CD4-positive, alpha-beta T cell treated with Interleukin-15 for 1 hour (primary cell): ENCODE measurements at places on chromosomes 6 and 20.

DNA sequence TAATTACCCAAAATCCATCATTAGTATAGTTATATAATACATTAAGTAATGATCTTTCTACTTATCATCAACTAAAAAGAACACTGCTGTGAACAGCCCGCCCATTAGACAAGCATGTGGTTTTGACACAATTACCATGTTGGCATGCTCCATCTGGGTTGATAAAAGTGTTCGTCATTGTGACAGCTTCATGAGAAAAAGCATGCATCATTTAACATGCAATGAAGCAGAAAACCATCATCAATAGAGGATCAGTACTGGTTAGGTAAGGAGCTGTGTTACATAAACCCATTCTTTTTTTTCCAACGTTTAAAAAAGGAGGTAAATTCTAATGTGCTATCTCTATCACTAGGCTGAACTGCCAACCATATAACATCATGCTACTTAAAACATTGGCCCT is 101.9 kb downstream of the EPB41L2 start:
- no peak for DNase-seq

GRCh38 chr6:4055420-4056041 is 23.4 kb downstream of the FAM217A start:
- no peak for DNase-seq

GRCh38 chr6:30154709-30155519 is 6.1 kb downstream of the TRIM10 start:
- no peak for DNase-seq

- DNase-seq, result no peak
Measured at GRCh38 chr20:53795170-53795569, 201.5 kb upstream of the ZNF217 start.

GRCh38 chr6:20632696-20633095 is 98.4 kb downstream of the CDKAL1 start:
- DNase-seq, result no peak

DNA sequence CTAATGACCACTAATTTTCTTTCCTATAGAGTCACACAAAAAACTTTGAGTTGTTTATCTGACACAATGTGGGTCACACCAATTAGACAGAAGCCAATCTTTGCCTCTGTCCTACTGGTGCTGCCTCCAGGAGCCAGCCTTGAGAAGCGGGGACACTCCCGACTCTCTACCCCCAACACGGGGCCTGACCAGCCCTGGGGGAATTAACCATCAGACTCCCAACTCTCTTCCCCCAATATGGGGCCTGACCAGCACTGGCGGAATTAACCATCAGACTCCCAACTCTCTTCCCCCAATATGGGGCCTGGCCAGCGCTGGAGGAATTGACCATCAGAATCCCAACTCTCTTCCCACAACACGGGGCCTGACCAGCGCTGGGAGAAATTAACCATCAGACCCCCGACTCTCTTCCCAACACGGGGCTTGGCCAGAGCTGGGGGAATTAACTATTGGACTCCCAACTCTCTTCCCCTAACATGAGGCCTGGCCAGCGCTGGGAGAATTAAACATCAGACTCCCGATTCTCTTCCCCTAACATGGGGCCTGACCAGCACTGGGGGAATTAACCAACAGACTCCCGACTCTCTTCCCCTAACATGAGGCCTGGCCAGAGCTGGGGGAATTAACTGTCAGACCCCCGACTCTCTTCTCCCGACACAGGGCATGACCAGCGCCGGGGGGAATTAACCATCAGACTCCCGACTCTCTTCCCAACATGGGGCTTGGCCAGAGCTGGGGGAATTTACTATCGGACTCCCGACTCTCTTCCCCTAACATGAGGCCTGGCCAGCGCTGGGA is 12.5 kb downstream of the CST7 start:
- DNase-seq, result no peak

- no peak for DNase-seq
Measured at GRCh38 chr6:32189742-32190053, 304 bp downstream of the PBX2 start.

GRCh38 chr6:25794784-25795183 is 37.1 kb downstream of the SLC17A1 start:
- no peak for DNase-seq

- no peak for DNase-seq
Measured at GRCh38 chr20:16819483-16819882, 71.3 kb downstream of the OTOR start.

GRCh38 chr6:109237077-109237985 is 142.0 kb downstream of the CEP57L1 start:
- peak; percentile 29 for DNase-seq

GRCh38 chr20:35541118-35541782 is 628 bp upstream of the ERGIC3 start:
- no peak for DNase-seq

DNA sequence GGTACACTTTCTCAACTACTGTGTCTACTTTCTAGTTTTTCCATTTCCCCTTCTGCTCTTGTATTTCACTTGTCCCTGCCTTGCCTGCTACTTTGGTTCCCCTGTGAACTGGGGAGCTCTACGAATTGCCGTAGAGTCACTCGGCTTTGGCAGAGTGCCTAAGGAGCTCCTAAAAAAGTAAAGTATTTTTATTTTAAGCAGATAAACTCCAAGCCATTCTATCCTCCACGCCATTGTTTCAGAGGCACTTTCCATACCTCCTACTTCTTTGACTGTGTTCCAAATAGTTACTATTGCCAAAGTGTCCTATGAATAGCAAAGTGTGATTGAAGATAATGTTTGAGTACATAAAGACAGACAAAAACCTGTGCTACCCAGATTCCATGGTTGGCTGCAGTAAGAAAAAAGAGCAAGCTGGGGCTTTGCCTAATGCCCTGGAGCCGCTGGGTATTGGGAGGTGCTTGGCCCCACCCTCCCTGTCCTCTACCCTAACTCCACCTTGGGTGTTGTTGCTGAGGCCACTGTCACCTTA is 5.1 kb upstream of the MBOAT1 start:
- DNase-seq, result no peak

- no peak for DNase-seq
Measured at GRCh38 chr6:109102762-109103161, 7.5 kb downstream of the CEP57L1 start.

GRCh38 chr6:42599558-42599957 is 35.7 kb downstream of the UBR2 start:
- no peak for DNase-seq

GRCh38 chr6:44203955-44204354 is 12.8 kb upstream of the MYMX start:
- DNase-seq, result no peak

DNA sequence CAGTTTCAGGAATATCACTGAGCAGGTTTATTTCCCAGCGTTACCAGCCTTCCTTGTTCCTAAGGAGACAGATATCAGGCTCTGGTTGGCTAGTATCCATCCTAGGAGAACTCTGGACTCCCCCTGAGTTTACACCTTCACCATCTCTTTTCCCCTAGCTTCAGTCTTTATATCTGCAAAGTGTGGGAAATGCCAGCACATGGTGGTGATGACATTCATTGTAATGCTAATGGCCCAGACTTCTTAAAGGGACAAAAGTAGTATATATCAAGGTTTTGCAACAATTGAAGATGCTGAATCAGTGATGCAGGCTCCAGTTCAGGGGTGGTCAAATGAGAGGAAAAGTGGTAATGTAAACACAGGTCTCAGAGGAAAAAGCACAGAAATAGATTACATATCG is 224.3 kb upstream of the SYNDIG1 start:
- DNase-seq, result no peak

DNA sequence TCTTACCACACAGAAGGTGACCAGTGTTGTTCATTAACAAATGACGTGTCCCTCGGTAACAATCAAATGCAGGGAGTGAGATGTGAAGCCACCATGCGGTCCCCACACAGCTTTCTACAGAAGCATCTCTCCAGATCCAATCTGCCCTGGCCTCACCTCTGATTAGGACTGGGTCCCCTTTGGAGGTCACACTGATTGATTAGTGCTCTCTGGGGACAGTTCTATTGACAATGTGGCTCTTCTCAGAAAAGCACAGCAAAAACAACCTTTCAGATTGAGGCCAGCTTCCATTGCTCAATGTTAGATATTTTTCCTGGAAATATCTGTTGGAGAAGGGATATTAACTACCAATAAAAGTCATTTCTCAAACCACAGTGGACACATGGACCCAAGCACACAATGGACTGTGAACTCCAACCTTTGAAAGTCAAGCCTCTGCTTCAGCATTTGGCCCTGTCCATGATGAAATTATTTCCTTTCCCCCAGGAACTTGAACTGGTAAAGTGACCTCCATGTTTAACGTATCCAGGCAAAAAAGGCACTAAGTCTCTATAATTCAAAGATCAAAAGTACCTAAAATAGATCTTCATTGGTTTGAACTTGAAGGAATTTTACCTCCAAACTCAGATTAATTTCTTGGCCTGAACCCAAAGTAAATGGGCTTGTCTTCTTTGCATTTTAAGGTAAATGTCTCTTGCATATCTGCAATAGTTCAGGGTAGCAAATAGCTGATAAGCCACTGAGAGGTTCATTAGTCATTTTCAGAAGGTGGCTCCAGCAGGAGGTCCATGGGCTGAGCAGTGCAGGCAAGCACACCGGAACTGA is 118.5 kb downstream of the FOXA2 start:
- no peak for DNase-seq

DNA sequence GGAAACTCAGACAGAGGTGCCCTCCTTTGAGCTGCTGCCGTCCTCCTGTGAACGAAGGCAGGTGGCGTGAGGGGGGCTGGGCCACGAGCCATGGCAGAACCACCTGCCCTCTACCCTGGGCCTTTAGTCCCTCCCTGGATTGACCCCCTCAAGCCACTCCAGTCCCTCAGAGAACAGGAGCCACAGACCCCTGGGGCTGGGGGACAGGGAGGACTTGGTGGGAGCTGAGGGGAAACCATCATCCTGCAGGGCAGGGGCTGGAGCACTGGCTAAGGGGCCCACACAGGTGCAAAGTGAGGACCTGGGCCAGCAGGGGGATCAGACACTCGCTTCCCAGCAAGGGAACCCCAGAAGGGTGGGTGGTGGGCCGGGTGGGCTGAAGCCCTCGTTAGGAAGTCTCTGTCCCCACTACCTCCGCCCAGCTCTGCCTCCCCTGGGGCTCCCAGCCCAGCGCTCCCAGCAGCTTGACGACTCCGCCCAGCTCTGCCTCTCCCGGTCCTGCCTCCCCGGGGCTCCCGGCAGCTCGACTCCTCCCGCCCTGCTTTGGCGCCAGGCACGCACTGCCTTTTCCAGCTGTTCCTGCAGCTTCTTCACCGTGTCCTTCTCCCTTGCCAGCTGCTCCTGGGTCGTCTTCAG is 44.4 kb downstream of the DSTN start:
- DNase-seq, result no peak

DNA sequence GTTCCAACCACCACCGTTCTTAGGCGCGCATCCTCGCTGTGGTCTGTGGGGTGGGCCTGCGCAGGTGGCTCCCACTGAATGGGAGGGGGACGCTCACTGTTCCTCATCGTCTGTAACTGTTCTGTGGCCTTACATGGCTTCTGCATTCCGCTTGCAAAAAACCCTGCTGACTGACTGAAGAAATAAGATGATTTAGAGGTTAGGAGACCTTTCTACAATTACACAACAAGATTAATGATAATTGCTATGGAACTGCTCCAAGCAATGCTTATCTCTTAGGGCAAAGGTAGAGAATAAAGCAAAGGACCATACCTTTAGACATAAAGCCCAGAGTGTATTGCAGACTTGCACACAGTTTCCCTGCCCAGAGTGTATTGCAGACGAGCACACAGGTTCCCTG is 14.4 kb upstream of the DACT2 start:
- no peak for DNase-seq

GRCh38 chr6:36688063-36688738 is 9.4 kb upstream of the RAB44 start:
- DNase-seq, result no peak

GRCh38 chr20:63051911-63052310 is 45.1 kb upstream of the BHLHE23 start:
- DNase-seq, result no peak

GRCh38 chr6:22145823-22146677 is 150.8 kb downstream of the PRL start:
- DNase-seq, result peak; percentile 17

GRCh38 chr20:18995455-18995854 is 181.9 kb downstream of the SCP2D1 start:
- DNase-seq, result no peak

- no peak for DNase-seq
Measured at GRCh38 chr20:37259031-37259430, 2.6 kb downstream of the GHRH start.

GRCh38 chr6:21157186-21157929 is 436.2 kb upstream of the SOX4 start:
- no peak for DNase-seq

GRCh38 chr6:5135788-5136376 is 50.7 kb downstream of the PPP1R3G start:
- no peak for DNase-seq

DNA sequence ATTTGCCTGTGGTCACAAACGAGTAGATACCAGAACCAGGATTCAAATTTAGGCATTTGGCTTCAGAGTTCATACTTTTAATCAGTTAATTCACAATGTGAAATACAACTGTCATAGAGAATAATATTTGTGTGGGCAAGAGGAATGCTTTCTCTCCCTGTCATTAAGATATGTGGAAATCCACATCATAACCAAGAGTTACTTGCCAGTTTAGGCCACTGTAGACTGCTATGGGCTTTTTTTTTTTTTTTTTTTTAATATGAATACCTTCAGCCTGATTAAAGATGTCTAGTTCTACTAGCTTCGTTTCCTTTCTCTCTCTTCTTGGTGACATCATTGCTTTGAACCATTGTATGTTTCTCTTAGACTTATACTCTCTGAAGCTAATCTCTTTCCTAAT is 244.9 kb downstream of the ZFAND3 start:
- DNase-seq, result no peak

DNA sequence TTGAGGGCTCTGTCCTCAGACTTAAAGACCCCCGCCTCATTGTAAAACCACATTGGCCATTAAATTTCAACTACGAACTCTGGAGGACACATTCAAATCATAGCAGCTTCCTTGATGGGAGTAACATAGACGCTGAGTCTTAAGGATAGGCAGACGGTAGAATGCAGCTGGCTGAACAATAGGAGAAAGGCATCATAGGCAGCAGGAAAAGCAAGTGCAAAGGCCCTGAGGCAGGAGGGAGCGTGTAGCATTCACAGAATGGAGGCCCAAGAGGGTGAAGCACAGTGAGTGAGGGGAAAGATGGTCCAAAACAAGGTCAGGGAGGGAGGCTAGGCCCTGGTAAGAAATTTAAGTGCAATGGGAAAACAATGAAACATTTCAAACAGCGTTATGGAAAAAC is 8.6 kb upstream of the PFDN4 start:
- DNase-seq, result no peak

GRCh38 chr6:137808191-137808590 is 58.9 kb upstream of the TNFAIP3 start:
- DNase-seq, result no peak

- peak; percentile 41 for DNase-seq
Measured at GRCh38 chr20:46118481-46119020, 437 bp downstream of the CD40 start.

- peak; percentile 66 for DNase-seq
Measured at GRCh38 chr6:14876778-14877613, 368.9 kb upstream of the JARID2 start.

GRCh38 chr6:52754443-52754842 is 8.8 kb downstream of the GSTA2 start:
- DNase-seq, result no peak
